Astrocyte of the cerebellum (primary cell): ENCODE measurements at places on chromosomes 4 and X.

DNA sequence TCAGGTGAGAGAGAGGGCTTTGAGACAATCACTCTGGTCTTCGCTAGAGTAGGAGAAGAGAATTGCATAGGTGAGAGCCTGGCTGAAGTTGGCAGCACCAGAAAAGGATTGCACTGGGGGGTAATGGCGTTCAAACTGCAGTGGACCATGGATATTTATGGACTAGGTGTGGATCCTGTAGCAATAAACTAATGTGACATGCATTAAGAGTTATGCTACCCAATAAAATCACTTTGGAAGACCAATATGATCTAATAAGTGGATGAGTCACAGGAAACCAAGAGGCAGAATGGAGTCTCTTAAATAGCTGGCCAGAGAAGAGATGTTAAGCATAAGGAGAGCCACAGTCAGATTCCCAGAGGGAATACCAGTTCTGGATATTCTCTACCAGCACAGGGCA is 259.8 kb downstream of the FBXO8 start:
- no peak for DNase-seq

DNA sequence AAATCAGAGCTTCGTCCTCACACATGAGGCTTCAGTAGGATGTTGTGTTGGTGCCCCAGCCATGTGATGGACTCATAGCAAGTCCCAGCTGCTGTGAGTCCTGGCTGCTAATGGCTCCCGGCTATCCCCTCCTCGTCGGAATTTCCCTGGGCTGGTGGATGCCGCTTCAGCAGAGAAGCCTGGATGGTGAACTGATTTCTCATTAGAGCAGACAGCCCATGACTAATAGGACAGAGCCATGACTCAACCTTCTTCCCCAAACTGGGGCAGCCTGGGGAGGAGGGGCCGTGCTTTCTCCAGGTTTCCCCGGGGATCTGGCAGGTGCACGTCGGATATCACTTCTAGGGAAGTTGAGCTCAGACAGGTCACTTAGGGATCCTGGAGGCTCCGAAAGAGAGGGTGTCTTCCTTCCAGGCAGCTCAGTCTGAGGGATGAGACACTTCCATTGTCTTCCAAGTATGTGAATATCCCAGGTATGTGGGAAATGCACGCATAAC is 112.7 kb downstream of the ASMT start:
- DNase-seq, result no peak

GRCh38 chrX:57103489-57103888 is 17.9 kb downstream of the SPIN2B start:
- DNase-seq, result no peak

- no peak for DNase-seq
Observed at GRCh38 chrX:105527759-105528158, 294.6 kb upstream of the NRK start.

GRCh38 chr4:22238742-22239141 is 277.1 kb downstream of the ADGRA3 start:
- DNase-seq, result no peak
